Cardiac muscle cell (in vitro differentiated cells and primary cell): ENCODE measurements at places on chromosomes 3 and 15. TPM values are rescaled to one million over a fixed set of nuclear protein-coding genes. Genes with fewer than 3 reads are reported as not detected.

- no peak for DNase-seq
Observed at GRCh38 chr3:123476967-123477750, 28.3 kb upstream of the ADCY5 start.

The LRTM1 gene
- not detected in 2 replicates for total RNA-seq

GRCh38 chr3:79366414-79366813 is 401.4 kb downstream of the ROBO1 start:
- DNase-seq = no peak

- peak; percentile 35 for DNase-seq
Observed at GRCh38 chr3:43872901-43873300, 182.2 kb downstream of the ABHD5 start.

GRCh38 chr3:177529716-177530335 is 332.5 kb upstream of the TBL1XR1 start:
- no peak for DNase-seq

GRCh38 chr3:169041677-169042171 is 621.8 kb downstream of the MECOM start:
- DNase-seq = peak; percentile 25

The FBXW12 gene
- total RNA-seq = 0.51 TPM in 1 of 2 replicates, not detected in the other

GRCh38 chr3:16607718-16608117 is 2.5 kb upstream of the DAZL start:
- DNase-seq = no peak

The PRTG gene
- total RNA-seq = 48.0 and 93.8 TPM in 2 replicates

The PRSS50 gene
- 3.2 and 4.1 TPM in 2 replicates for total RNA-seq

DNA sequence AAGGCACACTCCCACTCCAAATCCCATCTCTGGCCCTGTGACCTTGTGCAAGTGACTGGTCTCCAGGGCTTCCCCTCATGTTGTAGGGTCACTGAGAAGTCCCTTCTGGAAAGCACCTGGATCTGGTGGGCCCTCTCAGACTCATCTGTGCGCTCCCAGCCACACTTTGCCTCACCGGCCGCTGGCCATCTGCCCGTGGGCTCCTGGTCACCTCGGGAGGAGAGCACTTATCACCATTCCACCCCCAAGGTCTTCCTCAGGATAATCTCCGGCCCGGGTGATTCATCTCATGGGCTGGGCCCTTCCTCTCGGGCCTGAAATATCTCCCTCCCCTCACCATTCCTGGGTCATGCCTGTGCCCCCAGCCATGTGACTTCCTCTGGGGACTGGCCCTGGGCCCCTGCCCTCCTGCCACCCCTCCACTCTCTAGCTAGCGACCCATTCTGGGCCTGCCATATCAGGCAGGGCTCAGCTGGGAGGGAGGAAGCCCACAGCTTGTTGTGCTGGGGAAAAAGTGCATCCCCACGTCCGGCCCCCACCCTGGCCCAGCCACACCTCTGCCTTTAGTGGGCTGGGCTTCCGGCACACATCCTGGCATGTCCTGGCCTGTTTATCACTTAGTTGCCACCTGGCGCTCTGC is 10.6 kb upstream of the WNT7A start:
- DNase-seq = no peak

- DNase-seq = no peak
Observed at GRCh38 chr3:78737988-78738387, 1029.8 kb downstream of the ROBO1 start.

DNA sequence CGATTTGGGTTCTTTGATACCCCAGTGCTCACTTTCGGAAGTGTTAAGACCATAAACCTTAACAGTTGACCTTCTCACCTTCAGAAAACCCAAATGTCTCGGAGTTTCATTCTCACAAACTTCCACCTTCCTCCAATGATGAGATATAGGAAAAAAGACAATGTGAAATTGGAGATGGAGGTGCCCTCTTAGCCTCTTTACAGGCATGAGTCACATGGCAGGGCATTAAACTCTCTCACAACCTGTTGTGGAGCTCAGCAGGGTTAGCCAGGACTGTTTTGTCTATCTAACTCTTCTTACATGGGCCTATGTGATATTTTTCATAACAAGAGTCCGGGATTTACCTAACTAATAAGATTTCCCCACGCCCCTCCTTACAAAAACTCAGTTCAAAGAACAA is 10.7 kb downstream of the AGTR1 start:
- no peak for DNase-seq

The TM4SF18 gene
- total RNA-seq = 0.33 TPM in 1 of 2 replicates, not detected in the other

The KIF15 gene
- 1.4 and 6.4 TPM in 2 replicates for total RNA-seq

- DNase-seq = no peak
Observed at GRCh38 chr3:39263576-39263975, 16.3 kb downstream of the CX3CR1 start.

The HYAL3 gene
- total RNA-seq = 3.6 and 6.4 TPM in 2 replicates

- no peak for DNase-seq
Observed at GRCh38 chr15:82852941-82853561, 43.6 kb downstream of the WHAMM start.

The MLF1 gene
- 113 and 121 TPM in 2 replicates for total RNA-seq

- DNase-seq = no peak
Observed at GRCh38 chr3:50381383-50381782, 22.1 kb upstream of the TMEM115 start.

DNA sequence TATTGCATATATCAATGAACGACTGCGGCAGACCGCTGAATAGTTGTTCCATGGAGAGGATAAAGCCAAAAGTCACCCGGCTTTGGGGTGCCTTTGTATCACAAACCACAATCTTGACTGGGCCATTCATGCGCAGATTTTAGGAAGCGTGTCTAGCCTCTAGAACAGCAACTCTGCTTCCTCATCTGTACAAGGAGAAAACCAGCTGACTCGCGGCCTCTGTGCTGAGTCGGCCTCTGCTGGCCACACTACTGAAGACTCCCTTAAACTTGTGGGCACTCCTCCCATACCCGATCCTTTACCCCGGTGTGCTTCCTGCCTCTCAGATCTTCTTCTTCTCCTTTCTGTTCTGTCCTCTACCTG is 872 bp downstream of the DLEC1 start:
- peak; percentile 54 for DNase-seq

DNA sequence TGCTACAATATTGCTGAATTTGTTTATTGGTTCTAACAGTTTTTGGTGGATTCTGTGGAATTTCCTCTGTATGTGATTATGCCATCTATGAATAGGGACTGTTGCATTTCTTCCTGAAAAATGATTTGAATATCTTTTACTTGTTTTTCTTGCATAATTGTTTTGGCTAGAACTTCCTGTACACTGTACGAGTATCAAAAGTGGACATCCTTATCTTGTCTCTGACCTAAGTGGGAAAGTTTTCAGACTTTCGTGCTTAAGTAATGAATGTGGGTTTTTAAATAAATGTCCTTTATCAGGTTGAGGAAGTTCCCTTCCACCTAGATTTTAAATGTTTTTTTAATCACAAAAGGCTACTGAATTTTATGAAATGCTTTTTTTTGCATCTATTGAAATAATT is 203.8 kb upstream of the ATP10A start:
- no peak for DNase-seq

GRCh38 chr3:10205451-10206165 is 40.9 kb downstream of the IRAK2 start:
- DNase-seq = no peak

DNA sequence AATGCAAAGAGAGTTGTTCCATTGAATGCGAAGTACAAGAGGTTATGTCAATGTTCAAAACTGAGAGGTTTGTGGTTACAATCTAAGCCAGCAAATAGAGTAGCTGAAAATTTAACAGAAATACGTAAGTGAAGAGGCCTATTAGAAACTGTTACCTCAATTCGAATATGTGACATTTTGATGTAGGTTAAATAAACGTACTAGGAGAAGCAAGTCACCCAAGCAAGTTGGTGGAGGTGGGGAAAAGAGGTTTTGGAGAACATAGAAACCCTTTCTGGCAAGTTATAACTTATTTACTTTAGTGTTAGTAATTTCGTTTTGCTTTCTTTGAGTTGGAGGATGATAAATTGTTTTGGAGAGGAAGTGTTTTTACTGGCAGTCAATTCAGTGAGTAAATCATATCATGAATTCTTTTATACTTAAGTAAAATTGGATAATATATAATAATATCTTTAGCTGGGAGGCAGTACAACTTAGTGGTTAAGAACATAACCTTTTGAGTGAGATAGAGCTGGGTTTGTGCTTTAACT is 91.2 kb upstream of the NAALADL2 start:
- DNase-seq = peak; percentile 49

GRCh38 chr15:57028176-57028575 is 109.7 kb downstream of the TCF12 start:
- DNase-seq = no peak

DNA sequence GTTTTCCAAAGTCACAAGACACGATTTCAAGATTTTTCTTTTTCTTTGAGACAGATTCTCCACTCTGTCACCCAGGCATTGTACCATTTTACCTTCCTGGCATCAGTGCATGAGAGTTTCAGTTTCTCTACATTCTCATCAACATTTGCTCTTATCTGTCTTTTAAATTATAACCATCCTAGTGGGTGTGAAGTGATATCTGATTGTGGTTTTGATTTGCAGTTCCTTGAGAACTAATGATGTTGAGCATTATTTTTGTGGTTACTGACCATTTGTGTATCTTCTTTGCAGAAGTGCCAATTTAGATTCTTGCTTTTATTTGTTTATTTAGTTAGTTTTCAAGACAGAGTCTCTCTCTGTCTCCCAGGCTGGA is 41.2 kb downstream of the ADIPOQ start:
- DNase-seq = no peak

DNA sequence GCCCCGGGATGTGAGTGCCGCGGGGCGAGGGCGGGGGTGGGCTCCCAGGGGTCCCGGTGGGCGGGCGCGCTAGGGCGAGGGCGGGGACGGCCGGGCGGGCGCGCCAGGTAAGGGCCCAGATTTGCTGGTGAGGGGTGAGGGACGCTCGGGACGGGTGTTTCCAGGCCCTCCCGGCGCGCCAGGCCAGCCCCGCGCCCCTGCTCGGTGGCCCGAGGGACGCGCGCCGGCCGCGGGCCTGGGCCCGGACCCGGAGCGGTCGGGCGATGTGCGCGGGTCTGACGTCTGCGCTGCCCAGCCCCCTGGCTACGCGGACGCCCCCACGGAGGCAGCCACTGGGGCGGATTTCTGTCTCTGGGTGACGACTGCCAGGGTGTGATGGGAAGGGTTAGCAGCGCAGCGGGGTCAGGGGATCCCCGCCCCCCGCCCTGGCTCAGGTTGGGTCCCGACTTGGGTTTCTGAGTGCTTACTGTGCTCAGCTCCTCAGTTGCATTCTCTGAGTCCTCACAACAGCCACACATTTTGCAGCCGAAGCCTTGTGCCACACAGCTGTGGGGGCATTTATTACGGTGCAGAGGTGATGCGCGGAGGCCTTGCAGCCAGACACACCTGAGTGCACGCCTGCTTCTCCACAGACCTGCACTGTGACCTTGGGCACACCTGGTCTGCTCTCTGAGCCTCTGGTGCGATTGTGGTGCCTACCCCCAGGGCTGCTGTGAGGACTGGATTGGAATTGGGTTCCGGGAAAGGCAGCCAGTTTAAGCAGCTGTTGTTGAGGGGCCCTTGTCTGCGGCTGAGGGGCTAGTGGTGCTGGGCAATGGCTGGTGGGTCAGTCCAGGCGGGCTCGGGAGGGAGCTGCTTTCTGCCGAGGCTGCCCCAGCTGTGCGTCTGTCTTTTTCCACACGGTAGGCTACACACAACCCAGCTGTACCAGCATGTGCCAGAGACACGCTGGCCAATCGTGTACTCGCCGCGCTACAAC is 523 bp downstream of the HDAC11 start:
- DNase-seq = no peak

DNA sequence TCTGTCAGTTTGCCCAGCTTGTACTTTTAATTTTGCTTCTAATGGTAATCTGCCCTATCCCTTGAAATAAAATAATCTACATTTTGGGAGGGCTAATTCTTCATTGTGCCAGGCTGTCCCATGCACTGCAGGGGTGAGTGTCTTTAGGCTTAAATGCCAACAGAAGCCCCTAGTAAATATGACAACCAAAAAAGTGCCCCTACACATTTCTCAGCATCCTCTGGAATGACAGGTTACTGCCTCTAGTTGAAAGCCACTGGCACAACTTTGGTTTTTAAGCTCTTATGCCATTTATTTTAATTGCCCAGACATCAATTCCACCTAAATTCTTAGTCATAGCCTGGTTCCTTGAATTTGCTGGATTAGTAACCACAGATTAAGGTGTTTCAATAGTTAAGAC is 3.4 kb downstream of the EPM2AIP1 start:
- DNase-seq = no peak

GRCh38 chr3:120682095-120682681 is at the start of gene HGD:
TSS of gene HGD (minus strand) at chr3:120682239. CDS start at chr3:120682111, 128 bp downstream.
- no peak for DNase-seq

DNA sequence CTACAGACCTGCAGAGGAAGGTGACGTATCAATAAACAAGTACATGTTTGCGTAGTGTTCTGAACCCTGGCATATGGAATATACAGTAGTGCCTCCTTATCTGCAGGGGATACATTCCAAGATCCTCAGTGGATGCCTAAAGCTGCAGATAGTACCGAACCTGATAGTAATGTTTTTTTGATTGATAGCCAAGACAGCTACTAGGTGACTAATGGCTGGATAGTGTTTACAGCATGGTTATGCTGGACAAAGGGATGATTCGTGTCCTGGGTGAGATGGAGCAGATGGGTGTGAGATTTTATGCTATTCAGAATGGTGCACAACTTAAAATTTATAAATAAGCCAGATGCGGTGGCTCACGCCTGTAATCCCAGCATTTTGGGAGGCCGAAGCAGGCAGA is 55.8 kb upstream of the IGF2BP2 start:
- no peak for DNase-seq

- DNase-seq = peak; percentile 60
Observed at GRCh38 chr15:29888646-29889045, 66.4 kb upstream of the TJP1 start.

- DNase-seq = peak; percentile 16
Observed at GRCh38 chr3:189573004-189573403, 58.2 kb upstream of the TP63 start.

DNA sequence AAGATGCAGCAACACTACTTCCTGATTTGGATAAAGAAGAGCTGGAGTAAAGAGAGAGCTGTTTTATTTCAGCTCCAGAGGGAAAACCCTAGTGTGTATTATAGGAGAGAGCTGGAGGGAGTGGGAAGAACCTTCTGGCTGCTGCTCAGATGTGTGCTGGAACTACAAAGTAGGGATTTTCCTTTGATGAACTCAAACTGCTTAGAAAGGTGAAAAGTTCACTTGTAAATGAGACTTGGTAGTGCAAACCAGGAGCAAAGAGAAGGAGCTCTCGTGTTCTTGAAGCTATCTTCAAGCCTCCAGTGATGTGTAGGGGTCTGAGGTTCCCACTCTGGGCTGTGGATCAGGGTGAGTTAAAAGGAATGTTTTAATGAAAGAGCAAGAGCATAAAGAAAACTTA is 110.4 kb downstream of the EDEM1 start:
- no peak for DNase-seq

DNA sequence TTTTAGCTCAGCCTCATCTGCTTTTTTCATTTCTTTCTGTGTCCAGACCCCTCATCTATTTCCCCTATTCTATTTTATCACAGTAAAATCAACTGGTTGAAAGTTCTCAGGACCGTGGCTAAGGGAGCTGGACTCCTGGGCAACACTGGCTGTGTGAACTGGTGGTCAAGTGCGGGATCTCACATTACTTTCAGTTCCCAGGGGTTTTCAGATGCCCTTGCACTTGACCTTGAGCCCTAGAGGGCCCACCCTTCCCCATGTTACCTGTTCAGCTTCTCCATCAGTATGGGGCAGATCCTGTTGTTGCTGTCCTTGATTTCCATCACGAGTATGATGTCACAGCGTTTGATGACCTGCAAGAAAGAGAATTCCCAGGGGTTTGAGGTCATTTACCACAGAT is 2.8 kb downstream of the DNASE1L3 start:
- no peak for DNase-seq

GRCh38 chr3:101091489-101091888 is 98.3 kb upstream of the ABI3BP start:
- no peak for DNase-seq

- no peak for DNase-seq
Observed at GRCh38 chr15:73955861-73956742, 29.8 kb downstream of the LOXL1 start.

- no peak for DNase-seq
Observed at GRCh38 chr3:156814295-156814694, 11.9 kb upstream of the LEKR1 start.
